Hematopoietic multipotent progenitor cell treated with erythropoietin and hydrocortisone succinate and interleukin-3 and kit ligand, for 4 days (in vitro differentiated cells): ENCODE measurements at places on chromosomes 4 and X.

- peak; percentile 90 for DNase-seq
These were observed 32.3 kb upstream of the CXCL8 start for GRCh38 chr4:73707918-73708577.

DNA sequence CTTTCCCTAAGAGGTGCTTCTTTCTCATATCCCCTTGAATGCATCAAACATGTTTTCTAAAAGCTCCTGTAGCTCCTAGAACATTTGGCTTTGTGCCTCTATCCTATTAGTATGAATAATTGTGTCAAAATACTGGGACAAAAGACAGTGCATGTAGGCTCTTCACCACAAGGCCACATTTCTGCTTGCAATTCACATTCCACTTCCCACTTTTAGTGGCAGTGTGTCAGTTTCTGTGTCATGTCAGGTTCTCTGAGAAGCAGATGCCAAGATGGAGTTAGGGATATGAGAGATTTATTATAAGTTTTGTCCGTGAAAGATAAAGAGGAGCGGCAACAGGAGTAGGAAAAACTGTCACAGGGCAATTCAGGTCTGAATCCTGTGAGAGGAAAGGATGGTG is 61.3 kb upstream of the GPRIN3 start:
- DNase-seq, result no peak

DNA sequence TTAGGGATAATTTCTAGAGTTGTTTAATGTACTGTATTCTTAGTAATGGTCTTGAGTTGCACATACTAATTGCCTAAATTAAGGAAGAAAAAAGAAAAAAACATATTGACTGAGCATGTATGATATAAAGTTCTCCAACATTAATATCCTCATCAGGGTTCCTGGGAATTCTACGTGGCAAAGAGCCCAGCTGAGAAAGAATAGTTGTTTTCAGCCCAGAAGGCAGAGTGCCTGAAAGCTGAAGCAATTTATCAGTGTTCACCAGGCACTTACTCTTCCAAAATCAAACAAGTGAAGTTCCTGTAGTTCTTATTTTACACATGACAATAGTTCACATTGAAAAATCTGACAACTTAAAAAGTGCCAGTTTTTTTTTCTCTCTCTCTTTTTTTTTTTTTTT is 27.7 kb downstream of the YIPF7 start:
- DNase-seq, result no peak

DNA sequence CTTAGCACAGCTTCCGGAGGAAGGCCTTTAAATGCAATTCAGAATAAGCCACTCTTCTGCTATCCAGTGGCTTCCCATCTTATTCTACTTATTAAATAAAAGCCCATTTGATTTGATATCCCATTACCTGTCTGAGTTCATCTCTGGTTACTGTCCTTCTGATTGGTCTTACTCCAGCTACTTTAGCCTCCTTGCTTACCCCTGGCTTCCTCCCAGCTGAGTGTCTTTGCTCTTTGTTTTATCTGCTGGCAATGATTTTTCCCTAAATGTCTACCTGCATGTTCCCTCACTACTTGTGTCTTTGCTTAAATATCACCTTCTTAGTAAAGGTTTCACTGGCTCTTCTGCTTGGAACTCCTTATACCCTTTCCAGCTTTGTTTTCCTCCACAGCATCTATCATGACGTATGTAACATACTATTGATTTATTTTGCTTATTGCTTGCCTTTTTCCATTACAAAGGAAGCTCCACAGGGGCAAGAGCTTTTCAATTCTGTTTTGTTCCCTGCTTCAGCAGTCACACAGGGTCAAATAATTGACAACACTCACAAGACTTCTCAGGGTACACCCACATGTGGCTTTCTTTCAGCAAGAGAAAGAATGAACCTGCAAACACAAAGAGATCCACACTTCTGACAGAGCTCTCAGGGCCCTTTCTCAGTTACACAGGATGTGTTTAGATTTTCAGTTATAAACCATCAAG is 63.8 kb downstream of the TBC1D19 start:
- DNase-seq, result no peak

GRCh38 chr4:7901311-7901885 is 38.3 kb downstream of the AFAP1 start:
- no peak for DNase-seq

GRCh38 chr4:185128272-185129119 is 14.6 kb upstream of the SLC25A4 start:
- DNase-seq, result peak; percentile 43
